ENCODE measurements at places on chromosomes 3 and 15.

- no peak for DNase-seq
Observed at GRCh38 chr15:25950014-25950413, 86.9 kb upstream of the ATP10A start.

- no peak for DNase-seq
Observed at GRCh38 chr3:166560253-166560652, 723.0 kb upstream of the BCHE start.

GRCh38 chr15:68316061-68316804 lies 38.7 kb downstream of the FEM1B start:
- no peak for DNase-seq

DNA sequence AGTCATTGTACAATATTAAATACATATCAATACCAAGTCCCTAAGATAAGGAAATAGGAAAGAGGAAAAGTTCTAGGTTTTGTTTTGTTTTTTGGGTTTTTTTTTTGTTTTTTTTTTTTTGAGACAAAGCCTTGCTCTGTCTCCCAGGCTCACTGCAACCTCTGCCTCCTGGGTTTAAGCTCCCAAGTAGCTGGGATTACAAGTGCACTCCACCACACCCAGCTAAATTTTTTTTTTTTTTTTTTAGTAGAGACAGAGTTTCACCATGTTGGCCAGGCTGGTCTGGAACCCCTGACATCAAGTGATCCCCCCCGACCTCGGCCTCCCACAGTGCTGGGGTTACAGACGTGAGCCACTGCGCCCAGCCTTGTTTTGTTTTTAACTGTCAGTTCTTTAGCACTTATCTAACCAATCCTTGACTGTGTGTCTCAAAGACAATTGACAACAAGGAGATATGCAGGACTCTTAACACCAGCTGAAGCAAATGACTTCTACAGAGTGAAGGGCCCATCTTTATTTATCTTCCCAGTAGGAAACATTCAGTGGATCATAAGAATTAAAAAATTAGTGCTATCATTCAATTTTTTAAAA lies 100.0 kb upstream of the RAP2B start:
- DNase-seq, result no peak

GRCh38 chr15:75725719-75726607 lies 13.3 kb upstream of the CSPG4 start:
- no peak for DNase-seq

DNA sequence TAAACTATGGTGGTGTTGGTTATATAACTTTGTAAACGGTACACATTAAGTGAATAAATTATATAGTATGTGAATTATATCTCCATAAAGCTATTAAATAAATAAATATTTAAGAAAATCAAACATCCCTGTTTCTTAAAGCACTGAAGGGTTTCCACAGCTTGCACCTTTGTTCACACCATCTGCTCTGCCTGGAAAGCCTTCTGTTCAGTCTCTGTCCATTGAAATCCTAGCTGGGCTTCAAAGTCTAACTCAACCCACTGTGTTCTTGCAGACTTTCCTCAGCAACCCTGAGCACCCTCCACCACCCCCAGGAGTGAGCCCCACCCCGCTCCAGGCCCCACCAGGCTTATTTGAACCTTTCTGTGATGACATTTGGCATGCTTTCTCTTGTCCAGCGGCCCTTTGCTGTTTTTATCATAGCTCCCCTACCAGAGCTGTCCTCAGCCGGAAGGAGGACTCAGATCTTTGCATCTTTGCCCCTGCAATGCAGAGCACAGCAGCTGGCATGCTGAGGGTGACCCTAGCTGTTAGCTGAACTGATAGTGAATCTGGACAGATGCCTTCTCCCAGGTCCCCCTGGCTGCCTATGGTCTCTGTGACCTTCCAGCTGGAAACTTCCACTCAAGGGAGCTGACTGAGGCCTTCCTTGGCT lies 105.2 kb downstream of the DAPK2 start:
- no peak for DNase-seq

DNA sequence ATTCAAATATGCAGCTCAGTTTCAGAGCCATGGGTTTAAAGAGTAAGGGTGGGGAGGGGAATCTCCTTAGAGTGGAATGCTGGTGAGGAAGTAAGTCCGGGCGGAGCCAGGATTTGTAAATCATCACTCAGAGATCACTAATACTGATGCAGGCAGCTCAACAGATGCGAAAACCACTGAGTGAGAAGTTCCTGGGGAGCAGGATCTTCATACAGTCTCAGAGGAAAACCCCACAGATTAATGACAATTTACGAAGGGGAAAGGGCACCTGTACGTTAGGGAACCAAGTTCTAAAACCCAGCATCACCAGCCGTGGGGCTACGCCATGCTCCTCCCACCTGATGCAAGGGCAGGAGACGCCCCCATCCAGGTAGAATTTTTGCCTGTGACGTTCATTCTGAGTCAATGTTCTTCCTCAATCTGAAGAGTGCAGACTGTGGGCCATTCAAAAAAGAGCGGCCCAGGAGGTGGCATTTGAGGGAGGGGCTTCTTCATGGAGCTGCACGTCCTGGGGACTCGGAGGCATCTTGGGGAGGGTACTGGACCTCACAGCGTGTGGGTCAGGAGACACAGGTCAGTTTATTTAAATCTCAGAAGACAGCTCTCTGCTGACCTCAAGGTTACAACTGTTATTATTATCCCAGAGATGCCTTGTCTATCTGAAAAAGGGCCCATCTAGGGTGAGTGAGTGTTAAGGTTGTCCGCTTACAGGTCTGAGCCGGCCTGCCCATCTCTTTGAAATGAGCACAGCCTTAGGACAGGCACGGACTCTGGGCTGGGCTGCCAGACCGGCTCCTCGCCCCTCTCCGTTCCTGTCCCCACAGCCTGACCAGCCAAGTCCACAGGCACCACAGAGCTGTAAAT lies 228.0 kb downstream of the XXYLT1 start:
- DNase-seq, result no peak

DNA sequence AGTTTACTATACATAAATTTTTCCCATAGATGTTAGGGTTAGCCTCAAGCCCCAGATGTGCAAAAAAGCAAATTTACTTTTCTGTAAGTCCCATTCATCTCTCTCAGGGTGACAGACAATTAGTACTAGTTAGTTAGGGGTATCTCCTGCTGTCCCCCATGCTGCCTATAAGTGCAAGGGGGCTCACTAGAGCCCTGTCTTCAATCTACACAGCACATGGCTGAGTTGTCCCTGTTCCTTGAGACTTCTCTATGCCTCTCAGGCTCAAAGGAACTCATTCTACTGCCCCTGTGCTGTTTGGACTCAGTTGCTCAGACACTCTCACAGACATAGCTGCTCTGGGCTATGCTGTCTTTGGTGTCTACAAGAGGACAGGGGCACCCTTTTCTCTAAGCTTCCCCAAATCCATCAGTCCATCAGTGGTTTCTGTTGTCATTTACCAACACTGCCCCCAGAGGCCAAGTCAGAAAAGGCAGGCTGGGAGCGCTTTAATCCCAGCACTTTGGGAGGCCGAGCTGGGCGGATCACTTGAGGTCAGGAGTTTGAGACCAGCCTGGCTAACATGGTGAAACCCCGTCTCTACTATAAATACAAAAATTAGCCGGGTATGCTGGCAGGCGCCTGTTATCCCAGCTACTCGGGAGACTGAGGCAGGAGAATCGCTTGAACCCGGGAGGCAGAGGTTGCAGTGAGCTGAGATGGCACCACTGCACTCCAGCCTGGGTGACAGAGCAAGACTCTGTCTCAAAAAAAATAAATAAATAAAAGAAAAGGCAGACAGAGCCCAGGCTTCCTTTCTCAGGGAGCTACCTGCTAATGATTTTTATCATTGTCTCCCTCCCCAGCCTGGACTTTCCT lies 31.4 kb upstream of the PRTG start:
- no peak for DNase-seq

DNA sequence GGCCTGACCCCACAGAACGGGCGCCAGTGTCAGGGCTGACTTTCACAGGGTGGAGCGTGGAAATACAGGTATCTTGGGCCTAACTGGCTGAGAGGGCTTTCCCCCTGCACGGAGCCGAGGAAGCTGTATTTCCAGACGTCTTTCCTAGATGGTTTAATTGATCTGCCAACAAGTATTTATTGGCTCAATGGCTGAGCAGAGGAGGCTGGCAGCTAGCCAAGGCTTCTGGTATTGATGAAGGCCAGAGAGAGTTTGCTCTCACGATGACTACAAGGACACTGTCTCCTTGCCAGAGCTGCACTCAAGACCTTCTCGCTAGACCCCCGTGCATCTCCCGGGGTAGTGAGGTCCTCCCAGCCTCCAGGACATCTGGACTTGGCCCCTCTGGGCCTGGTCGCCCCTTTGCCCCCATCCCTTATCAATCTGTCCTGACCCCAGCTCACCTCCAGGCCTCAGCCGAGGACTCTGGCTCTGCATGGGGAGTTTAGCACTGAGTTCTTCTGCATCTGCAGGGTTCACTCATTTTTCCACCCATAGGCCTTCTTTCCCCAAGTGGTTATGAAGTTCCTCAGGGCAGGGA lies 20.6 kb downstream of the SPSB4 start:
- no peak for DNase-seq

- no peak for DNase-seq
Observed at GRCh38 chr15:70297465-70298058, 199.8 kb upstream of the TLE3 start.

DNA sequence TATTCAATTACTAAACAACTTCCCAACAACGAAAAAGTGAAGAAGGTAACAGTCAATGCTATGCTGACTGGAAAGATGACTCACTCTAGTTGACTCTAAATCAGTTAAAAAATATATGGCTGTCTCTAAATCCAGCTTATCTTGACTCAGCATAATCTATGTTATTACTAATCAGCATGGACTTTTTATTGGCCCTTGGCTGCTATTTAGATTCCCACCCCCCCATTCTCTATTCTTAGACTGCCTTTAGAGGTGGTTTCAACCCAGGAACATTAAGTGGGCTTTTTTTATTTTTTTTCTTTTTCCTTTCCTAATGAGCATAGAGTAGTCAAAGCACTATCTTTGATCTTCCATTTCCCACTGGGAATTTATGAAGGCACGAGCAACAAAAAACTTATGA lies 1.9 kb downstream of the PCOLCE2 start:
- DNase-seq, result no peak

- DNase-seq, result no peak
Observed at GRCh38 chr3:2540115-2540514, 441.4 kb downstream of the CNTN4 start.

GRCh38 chr3:123424321-123424998 lies 24.4 kb downstream of the ADCY5 start:
- no peak for DNase-seq

GRCh38 chr3:149833241-149833640 lies 20.2 kb downstream of the RNF13 start:
- DNase-seq, result no peak

- no peak for DNase-seq
Observed at GRCh38 chr3:38579141-38579540, 70.3 kb downstream of the SCN5A start.

GRCh38 chr3:2727610-2728318 lies 382.4 kb downstream of the IL5RA start:
- DNase-seq, result no peak

- DNase-seq, result no peak
Observed at GRCh38 chr3:172376881-172377280, 71.4 kb downstream of the GHSR start.

DNA sequence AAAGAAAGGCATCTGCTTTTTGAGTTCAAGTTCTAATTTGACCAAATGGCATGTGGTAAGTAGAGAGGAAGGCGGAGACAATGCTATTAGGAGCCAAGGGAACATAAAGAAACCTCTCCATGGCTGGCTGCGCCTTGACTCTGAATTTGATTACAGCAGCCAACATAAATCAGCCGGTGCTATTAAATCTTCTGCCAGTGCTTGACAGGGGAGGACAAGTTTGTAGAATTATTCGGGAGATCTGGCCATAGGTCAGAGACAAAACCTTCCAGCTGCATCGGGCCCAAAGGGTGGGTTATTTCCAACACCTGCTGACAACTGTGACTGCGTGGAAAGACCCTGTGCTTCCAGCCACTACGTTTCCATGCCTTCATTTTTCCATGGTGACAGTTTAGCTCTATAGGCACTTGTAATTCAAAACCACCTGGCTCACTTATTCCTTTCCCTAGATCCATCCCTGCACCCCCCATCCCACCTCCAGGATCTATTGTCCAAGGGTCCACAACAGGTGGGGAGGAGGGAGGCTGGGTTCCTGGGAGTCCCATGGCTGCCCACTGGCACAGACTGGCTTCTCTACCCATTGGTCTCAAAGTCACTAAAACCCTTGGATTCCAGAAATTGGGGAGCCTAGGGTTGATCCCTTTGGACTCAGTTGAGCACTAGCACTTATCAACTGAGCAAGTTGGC lies 15.9 kb downstream of the COLQ start:
- DNase-seq, result no peak

GRCh38 chr3:141239511-141240281 lies 8.1 kb downstream of the PXYLP1 start:
- DNase-seq, result no peak

DNA sequence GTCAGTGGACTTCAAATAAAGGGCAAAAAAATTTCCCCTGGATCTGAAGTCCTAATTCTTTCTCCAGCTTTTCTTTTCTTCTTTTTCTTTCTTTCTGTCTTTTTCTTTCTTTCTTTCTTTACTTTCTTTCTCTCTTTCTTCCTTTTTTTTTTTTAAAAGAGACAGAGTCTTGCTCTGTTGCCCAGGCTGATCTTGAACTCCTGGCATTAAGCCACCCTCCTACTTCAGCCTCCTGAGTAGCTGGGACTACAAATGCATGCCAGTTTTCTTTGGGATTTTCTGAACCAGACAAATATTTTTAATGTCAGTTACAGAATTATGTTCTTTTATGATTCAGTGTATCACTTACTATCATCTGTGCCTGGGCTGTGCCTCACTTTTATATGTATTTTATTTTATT lies 45.4 kb upstream of the CMTM8 start:
- no peak for DNase-seq

- no peak for DNase-seq
Observed at GRCh38 chr3:124413989-124414598, 316.2 kb upstream of the UMPS start.

DNA sequence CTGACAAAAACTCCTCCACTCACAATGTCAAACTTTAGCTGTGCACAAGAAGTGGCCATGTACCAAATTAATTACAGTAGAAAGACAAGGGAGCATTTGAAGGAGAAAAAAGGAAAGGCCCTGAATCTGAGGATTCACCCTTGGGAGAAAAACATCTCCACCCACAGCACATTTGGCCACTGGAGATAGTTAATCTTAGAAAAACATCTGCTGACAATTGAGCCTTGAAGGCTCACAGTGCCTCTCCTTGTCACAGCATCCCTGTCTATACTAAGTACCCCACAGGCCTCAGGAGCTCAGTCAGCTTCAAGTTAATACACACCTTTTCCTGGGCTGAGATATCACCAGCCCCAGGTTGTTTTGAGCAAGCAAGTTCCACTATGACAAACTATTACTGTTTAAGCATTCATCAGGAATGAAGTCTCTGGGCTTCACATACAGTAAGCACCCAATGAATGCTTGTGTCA lies 78.1 kb upstream of the SETMAR start:
- no peak for DNase-seq

- DNase-seq, result no peak
Observed at GRCh38 chr3:148642616-148643015, 55.1 kb upstream of the AGTR1 start.

DNA sequence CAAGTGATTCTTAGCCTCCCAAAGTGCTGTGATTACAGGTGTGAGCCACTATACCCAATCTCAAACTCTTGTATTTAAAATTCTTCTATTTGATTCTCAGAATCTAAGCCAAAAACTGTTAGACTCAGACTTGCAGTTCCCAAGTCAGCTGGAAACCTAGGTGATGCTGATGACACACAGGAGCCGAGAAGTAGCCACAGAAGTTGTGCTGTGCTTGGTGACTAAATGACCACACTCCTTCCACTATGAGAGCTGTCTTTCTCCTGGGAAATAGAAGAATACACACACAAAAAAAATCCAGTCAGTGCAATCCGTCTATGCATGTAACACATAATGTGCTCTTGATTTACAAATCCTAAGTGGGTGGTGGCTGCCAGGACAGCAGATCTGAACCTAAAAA lies 33.9 kb downstream of the ILDR1 start:
- no peak for DNase-seq

Data from T-helper 22 cell (primary cell).